ENCODE measurements at places on chromosomes 5 and 9.

DNA sequence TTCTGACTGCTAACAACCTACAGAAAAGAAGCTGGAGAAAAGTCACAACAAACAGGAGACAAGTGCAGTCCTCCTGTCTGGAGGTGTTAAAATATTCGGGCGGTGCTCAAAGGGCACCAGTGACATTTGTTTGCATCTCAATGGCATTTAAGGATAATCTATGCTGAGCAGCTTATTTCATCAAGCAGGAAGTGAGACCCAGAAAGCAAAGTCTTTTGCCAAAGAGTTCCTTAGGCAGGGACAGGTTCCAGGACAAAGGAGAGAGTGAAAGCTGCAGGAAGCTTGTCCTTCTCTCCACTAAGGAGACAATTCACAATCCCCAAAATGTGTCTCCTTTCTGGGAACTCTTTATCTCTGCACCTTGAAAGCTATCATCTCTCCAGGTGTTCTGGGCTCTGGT is 38.7 kb upstream of the CDK20 start:
- DNase-seq: no peak

GRCh38 chr9:69314547-69314946 is 10.5 kb upstream of the ENTREP1 start:
- DNase-seq: no peak

DNA sequence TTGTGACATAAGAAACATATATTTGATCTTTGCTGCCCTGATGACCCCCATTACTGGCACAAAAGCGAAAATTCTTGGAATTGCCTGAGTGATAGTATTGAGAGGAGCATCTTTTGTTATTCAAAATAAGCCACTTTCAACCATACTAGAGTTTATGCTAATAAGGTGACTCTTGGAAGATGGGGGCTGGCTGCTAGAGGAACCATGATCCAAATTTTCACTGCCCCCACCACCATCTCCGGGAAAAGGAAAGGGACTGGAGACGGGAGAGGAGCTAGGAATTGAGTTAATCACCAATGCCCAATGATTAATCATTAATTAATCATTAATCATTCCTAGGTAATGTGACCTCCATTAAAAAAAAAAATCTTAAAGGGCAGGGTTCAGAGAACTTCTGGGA is 25.6 kb downstream of the FBXW11 start:
- no peak for DNase-seq

GRCh38 chr5:177419046-177419445 is 7.4 kb upstream of the GRK6 start:
- no peak for DNase-seq

GRCh38 chr5:127997201-127997704 is 86.3 kb upstream of the SLC12A2 start:
- DNase-seq: no peak

DNA sequence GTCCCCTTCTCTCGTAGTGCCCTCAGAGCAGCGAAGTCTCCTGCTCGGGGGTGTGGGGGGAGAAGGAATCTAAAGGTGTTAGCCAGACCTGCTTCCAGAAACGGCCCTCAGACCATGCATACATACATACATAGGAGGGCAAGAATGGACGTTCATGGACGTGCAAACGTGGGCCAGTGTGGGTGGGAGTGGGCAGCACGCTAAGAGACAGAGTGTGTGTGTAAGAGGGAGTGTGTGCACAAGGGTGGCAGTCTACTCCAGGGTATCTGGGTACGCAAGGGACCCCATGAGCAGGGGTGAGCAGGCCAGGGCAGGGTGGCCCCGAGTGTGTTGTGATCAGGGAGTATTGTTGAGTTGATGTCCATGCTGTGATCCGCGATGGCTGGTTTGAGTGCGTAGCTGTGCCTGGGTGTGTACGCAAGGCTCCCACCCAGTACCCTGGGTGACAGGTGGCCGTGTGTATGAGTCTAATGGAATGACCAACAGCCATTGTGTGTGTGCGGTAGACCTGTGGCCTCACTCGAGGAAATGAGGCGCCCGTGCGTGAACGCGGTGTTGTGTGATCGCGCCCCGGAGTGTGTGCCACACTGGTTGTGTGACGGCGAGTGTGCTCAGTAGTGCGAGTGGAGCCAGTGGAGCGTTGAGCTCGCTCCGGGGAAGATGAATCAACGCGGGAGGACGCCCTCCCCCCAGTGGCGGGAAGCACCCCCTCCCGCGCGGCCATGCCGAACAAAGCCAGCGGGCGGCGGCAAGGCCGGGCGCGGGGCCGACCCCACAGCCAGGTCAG is 826 bp downstream of the GPRIN1 start:
- DNase-seq: no peak

DNA sequence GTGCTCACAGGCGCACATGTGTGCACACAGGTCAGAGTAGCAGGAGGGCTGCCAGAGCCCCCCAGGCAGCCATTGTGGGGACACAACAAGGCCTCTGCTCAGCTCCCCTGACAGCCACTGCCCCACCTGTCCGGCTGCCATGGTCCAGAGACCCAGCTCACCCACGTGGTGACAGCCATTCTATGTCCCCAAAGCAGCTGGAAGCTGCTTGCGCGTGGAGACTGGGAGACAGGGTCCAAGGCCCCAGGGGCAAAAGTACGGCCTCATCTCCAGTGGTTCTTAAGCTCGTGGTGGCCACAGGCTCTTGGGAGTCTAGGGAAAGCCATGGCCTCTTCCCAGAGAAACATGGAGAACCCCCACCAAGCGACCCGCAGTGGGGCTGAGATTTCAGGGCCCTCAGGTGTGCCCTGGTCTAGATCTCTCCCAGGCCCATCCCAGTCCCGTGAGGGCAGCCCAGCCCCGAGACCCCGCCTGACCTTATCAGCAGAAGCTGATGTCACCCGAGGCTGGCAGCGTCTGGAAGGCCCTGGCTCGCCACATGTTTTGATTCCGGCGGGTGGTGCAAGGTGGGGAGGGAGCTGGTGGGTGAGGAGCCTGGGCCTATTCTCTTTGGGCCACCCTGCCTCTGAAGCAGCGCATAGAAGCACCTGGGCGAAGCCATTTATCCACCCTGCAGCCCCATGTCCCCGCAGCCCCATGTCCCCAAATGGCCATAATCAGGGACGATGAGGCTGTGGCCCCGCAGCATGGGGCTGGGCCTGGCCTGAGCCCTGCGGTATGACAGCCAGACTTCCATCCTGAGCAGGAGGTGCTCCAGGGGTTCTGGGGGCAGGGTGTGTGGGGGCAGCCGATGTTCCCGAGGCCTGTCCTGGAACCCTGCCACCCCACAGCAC is 31.7 kb downstream of the GLT6D1 start:
- DNase-seq: no peak

DNA sequence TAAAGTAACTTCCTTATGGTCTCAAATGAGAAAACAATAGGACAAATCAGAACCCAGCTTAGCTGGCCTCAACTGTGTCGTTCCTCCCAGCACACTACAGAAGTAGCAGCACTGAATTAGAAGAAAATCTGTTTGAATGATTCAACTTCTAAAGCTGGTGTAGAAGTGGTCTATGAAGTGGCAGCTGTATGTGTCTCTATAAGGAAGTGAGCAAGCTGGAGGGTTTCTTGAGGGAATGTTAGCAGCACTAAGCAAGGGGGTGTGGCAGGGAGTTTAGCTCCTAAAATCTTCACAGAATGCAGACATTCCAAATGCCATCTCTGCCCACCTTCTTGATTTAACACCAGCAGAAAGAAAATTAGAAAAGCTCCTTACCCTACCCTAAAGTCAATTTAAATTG is 4.1 kb downstream of the KLF9 start:
- peak; percentile 80 for DNase-seq

DNA sequence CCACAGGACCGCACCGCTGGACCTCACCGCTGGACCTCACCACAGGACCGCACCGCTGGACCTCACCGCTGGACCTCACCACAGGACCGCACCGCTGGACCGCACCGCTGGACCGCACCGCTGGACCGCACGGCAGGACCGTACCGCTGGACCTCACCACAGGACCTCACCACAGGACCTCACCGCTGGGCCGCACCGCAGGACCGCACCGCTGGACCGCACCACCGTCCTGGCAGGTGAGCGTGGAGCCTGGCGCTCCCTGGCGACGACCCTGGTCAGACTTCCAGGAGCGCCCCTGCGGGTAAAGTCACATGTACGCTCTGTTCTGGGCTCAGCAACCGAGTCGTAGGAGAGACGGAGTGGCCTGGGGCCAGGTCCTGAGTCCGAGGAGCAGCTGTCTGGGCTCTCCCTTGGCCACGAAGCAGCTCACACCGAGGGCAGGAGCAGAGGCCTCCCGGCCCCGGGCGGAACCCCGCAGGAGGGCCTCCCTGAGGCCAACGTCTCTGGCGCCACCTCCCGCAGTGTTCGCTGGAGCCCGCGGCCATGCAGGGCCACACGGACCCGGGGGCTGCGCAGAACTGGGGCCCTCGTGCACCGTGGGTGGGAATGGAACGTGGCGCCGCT is 30.5 kb downstream of the MRPL36 start:
- no peak for DNase-seq

GRCh38 chr9:123031963-123032362 is 1.5 kb upstream of the GPR21 start:
- no peak for DNase-seq

- DNase-seq: no peak
Measured at GRCh38 chr9:129524582-129525270, 96.2 kb downstream of the C9orf50 start.

GRCh38 chr5:150311015-150311692 is 8.4 kb upstream of the ARSI start:
- DNase-seq: no peak

DNA sequence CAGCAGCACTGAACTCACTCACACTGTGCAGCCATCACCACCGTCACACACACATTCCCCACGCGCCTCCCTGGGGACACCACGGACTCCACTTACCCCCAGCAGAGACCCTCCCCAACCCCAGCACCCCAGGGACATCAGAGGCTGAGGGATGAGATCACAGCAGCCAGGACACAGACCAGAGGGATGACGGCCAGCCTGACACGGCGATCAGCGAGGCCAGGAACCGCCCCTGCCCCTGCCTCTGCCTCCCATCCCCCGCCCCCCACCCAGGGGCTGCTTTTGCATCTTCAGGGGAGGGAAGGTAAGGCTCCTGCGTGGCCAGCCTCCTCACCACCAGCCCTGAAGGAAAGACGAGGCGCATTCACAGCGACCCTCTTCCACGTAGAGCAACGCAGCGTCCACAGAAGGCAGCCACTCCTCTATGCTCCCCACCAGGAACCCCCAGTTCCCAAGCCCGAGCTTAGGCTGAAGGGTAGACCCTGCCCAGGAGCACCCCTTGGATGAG is 104.5 kb downstream of the VAV2 start:
- no peak for DNase-seq

DNA sequence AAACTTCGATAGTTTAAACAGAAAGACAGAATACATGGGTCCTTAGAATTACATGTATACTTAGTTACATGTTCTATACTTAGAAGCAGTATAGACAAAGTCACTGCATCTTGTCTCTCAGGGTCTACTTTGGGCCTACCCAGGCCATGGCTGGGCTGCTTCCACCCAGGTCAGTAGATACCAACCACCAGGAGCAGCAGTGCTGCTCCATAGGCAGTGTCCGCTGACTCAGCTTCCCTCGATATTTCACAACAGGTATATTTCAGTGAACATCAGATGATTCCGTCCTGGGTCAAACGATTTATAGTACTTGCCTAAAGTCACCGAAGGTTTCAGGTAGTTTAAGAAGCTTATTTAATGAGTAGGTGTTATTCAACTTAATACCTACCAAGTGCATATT is 18.0 kb downstream of the IARS1 start:
- peak; percentile 2 for DNase-seq

DNA sequence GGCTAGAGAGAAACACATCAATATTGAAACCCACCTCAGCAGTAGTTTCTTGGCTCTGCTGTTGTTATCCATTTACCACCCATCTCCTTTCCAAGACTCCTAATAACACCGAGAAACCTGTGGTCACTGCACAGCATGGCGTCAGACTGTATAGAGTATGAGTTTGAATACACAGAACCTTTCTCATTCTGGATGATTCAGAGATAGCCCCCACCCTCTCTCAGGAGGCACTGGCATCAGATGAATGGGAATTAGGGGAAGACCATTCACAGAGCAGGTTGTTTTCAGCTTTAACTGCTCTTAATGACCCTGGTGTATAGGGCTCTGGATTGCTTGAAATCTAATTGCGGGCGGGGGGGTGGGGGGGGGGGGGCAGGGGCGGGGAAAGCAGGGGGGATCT is 86.7 kb downstream of the GPR21 start:
- DNase-seq: no peak

GRCh38 chr9:127720031-127720864 is 4.4 kb downstream of the TTC16 start:
- no peak for DNase-seq

- no peak for DNase-seq
Measured at GRCh38 chr9:105290954-105291353, 46.5 kb downstream of the SLC44A1 start.

DNA sequence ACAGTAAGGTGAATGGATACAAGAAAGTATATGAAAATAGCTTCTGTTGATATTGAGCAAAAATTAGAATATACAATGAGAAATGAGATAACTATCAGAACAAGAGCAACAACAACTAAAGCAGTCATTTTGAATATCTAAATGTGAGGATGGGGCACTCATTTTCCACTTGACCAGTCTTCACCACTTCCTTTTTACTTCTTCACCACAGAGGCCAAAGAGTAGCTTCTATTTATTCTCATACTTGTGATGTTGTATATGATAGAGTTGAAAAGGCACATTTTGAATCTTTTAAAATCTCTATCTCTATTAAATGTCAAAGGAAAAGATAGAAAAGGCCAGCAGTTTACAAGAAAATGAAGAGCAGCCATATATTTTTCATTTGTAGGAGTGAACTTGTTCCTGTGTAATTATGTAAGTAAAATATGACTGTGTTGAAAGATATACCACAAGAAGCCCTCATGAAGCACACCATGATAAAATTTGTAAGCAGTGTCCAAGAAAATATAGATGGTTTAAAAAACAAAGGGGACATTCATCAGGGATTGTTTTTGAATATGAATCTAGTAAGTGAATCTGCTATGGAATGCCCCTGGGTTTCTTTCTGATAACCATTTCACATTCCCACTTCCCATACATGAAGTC is 39.2 kb downstream of the ADAMTS19 start:
- DNase-seq: no peak

GRCh38 chr9:70835323-70835722 is 286.1 kb downstream of the TRPM3 start:
- DNase-seq: peak; percentile 49

DNA sequence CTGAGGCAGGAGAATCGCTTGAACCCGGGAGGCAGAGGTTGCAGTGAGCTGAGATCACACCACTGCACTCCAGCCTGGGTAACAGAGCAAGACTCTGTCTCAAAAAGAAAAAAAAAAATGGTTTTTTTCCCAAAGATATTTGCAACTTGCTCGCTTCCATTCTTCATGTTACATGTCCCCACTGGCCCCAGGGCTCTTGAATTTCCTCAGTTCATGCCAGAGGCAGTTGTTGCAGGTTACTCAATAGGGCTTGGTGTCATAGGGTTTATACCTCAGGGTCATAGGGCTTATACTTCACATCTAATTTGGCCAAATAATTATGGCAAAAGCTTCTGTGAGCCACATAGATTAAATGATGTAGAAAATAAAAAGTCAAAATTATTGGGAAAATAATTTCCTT is 44.1 kb upstream of the KCNV2 start:
- DNase-seq: no peak
